ENCODE measurements at places on chromosomes 3 and 15.

DNA sequence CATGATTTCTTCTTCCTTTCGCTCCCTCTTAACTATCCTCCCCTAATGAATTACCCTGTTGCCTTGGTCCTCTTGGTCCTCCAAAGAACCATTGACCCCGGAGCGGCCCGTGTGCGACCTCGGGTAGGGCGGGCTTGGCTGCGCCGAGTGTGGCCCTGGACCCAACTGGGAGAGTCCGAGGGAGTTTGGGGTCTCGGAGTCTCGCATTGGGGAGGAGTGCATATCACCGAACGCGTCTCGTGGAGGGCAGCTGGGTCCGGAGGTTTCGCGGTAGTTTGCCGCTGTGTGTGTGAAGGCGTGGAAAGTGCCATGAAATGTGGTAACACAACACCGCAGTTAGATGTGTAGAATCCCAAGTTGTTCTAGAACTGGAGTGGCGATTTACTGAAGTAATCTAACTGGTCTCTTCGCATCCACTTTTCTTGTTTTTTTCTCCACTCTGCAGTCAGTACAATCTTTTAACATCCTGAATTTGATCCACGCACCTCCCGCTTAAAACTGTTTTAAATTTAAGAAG is 363 bp downstream of the GTF2E1 start:
- DNase-seq: no peak

DNA sequence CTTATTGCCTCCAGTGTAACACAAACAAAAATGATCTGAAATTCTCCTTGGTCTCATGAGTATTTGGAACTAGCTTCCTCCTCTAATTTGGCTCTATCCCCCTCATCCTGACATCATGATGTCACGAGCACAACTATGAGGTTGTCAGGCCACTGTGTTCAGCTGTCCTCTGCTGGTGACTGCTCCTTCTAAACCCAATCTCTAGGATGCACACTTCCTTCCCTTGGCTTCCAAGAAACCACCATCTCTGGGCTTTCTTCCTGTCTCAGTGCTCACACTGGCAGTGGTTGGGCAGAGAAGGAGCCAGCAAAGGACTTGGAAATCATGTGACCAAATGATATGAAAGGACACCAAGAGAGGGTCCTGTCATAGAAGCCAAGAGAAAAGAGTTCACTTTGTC is 30.7 kb upstream of the EIF1B start:
- no peak for DNase-seq

GRCh38 chr3:117286488-117286887 is 576.9 kb downstream of the TUSC7 start:
- no peak for DNase-seq

DNA sequence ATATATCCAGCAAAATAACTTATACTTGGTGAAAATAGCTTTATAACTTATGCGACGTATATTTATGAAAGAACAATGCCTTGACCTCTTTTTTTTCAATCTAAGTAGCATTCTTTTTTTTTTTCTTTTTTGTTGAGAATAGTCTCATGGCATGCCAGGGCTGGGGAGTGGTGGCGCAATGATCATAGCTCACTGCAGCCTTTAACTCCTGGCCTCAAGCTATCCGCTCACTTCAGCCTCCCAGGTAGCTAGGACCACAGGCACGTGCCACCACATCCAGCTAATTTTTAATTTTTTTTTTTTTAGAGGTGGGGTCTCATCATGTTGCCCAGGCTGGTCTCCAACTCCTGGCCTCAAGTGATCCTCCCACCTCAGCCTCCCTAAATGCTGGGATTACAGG is 43.5 kb downstream of the RAB8B start:
- no peak for DNase-seq

GRCh38 chr3:141728355-141728892 is 9.7 kb upstream of the RNF7 start:
- DNase-seq: no peak

GRCh38 chr15:94027581-94027980 is 203.8 kb upstream of the MCTP2 start:
- DNase-seq: no peak

- DNase-seq: no peak
These were observed 666.7 kb upstream of the NAALADL2 start for GRCh38 chr3:174192471-174192870.

DNA sequence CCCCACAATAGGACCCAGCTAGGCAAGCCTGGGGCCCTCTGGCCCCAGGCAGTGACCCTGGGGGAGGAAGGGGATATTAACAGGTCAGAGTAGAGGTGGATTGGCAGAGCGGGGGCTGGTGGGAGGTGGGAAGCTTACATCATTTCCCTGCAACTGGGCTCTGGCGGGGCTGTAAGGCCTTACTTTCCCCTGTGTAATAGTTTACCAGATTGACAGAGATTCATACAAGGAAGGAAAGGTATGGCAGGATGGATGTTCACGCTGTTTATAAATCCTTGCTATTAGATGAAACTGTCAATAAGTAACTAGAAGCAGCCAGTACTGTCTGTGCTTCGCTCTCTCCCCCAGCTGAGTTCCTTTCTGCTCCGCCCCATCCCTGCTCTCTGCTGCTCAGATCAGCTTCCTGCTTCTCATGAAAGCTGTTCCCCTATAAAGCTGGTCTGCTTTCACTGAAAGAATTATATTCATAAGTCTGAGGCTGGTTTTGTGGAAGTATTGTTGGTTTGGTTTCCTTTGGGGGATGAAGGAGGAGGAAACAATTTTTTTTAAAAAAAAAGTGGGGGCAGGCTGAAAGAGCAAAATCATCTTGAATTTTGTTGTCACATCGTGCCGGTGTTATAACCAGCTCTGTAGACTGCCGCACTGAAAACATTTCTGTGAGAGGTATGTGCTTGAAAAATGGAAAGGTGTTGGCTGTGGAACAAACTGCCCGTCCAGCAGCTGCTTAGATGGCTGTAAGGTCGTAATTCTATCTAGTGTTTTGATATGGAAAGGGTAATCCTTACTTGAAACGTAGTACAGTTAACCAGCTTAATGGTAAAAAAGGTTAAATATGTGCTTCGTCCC is 76.4 kb downstream of the BBX start:
- DNase-seq: peak; percentile 16

GRCh38 chr3:18061737-18062656 is 319.6 kb upstream of the TBC1D5 start:
- DNase-seq: no peak

DNA sequence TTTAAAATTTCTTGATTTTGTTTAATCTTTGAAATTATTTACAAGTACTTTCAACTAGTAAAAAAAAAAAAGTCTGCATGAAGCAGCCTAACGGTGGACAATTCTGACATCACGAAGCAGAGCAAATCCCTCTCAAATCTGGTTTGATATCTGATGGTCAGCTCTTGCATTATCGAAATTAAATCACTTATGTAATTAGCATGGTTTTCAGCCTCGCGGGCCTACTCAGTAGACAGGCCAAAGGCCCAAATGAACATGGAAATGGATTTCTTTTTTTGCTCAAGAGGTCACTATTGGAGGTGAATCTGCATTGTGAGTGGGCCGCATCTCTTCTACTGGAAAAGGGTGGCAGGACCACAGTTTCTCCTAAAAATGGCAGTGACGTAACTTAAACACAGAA is 209.8 kb downstream of the NR2F2 start:
- DNase-seq: no peak

DNA sequence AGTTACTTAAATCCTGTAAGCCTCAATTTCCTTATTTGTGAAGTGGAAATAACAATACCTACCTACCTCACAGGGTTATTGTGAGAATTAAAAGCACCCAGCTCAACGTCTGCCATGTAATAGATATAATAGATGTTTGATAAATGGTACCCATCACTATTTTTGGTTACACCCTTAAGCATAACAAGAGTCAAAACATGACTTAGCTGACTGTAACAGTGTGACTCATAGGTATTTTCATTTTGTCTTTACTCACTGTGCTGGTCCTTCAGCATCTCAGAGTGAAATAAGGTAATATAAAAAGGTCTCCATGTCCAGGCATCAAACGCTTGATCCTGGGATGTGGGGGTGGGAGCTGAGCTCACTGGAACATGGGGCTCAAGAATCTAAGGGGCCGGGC is 3.1 kb downstream of the CPLX3 start:
- DNase-seq: no peak

DNA sequence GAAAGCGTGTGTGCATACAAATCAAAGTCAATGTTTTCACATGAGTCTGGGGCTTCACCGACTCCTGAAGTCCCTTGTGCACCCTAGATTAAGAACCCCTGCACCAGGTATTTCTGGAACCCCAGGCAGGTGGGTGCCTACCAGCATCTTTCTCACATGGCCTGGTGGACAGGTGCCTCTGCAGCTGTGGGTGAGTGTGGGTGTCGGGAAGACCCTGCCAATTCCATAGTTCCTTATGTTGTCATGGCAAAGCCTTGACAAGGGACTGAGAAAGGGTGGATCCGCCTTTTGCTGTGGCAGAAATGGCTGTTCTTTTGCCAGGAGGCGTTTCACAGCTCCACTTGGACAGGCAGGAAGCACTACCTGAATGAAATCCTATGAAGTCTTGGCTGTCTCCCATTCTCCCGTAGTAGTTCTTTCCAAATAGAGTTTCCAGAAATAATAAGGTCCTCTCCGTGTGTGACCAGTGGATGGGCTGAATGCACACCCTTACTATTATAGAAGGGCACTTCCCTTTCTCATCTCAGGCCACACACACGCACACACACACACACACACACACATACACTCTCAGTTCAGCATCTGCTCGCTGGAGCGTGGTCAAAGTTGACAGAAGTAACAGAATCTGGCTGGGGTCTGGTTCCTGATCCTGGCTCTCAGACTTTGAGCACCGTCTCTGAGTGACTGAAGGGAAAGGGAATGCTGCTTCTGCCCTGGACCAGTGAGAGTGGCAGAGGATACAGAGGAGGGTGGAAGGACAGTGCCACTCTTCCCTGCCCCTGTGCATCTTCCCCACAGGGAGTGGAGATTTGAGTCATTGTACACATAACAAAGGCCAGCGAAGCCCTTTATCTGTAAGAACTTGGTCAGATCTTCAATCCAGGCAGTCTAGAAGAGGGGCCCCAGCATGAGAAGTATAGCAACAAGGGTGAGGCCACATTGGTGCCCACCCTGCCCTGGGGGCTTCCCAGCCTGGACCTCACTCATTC is 38.7 kb downstream of the PDIA5 start:
- DNase-seq: no peak

DNA sequence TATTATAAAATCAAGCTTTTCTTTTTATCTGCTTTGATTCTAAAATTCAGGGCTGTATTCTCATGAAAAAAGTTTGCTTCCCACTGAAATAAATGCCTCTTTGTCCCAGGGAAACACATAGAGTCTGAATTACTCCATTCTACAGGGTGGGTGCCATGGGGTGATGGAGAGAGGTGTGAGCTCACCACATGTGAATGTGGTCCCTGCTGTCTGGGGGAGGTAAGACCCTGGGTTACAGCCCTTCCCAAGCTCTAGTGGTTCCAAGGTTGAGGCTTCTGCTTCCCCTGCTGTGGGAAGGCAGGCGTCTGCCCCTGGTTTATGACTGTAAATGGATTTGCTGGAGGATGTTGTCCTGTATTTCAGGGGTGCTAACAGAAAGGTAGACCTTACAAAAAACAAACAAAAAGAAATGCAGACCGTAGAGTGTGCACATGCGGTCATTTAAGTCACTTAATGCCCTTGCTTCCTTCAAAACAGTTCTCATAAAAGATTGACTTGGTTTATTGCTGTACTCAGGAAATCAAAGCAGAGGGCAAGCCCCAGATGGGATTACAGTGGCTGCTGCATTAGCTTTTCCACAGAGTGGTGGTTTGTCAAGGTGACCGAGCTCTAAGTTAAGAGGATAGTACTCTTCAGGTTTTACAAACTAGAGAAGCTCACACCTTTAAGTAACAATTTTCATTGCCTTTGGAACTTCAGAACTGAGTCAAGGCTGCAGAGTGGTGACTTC is 49.2 kb downstream of the CTDSPL start:
- no peak for DNase-seq
